ENCODE measurements at places on chromosomes 11 and 22. TPM values are rescaled to one million over a fixed set of nuclear protein-coding genes. Genes with fewer than 3 reads are reported as not detected.

Gene CACNA1I
- total RNA-seq, result 57.8 TPM

Gene SLC25A18
- not detected for total RNA-seq

Gene RAB39A
- total RNA-seq, result not detected

Gene MADD
- 119 TPM for total RNA-seq

Gene MAPK12
- total RNA-seq, result 2.9 TPM

Gene CARNS1
- total RNA-seq, result 2.3 TPM

Gene CTSW
- total RNA-seq, result 30.1 TPM

Gene AP5B1
- total RNA-seq, result 26.9 TPM

Gene SLN
- not detected for total RNA-seq

Gene MAPK8IP2
- total RNA-seq, result 0.49 TPM

Gene PCSK7
- total RNA-seq, result 325 TPM

Gene APOL3
- total RNA-seq, result 229 TPM

Gene TRMU
- total RNA-seq, result 93.0 TPM

Gene PATZ1
- total RNA-seq, result 40.9 TPM

Gene CTSF
- total RNA-seq, result 31.7 TPM

Gene TMEM45B
- 34.4 TPM for total RNA-seq

Gene DNAJC24
- total RNA-seq, result 27.1 TPM

Gene FOLR2
- not detected for total RNA-seq

Gene NOX4
- total RNA-seq, result not detected

Gene CCDC73
- total RNA-seq, result not detected

Gene C22orf31
- total RNA-seq, result not detected

Gene FGF19
- not detected for total RNA-seq

Gene NRXN2
- total RNA-seq, result not detected

Gene BAIAP2L2
- 3.7 TPM for total RNA-seq
